ENCODE measurements at places on chromosomes 16 and 17.

- no peak for DNase-seq
Measured at GRCh38 chr17:66812571-66812970, 22.3 kb upstream of the CACNG5 start.

GRCh38 chr17:5898406-5898805, 171.8 kb upstream of the WSCD1 start:
- no peak for DNase-seq

- no peak for DNase-seq
Measured at GRCh38 chr16:677316-678190, 2.1 kb downstream of the RHBDL1 start.

DNA sequence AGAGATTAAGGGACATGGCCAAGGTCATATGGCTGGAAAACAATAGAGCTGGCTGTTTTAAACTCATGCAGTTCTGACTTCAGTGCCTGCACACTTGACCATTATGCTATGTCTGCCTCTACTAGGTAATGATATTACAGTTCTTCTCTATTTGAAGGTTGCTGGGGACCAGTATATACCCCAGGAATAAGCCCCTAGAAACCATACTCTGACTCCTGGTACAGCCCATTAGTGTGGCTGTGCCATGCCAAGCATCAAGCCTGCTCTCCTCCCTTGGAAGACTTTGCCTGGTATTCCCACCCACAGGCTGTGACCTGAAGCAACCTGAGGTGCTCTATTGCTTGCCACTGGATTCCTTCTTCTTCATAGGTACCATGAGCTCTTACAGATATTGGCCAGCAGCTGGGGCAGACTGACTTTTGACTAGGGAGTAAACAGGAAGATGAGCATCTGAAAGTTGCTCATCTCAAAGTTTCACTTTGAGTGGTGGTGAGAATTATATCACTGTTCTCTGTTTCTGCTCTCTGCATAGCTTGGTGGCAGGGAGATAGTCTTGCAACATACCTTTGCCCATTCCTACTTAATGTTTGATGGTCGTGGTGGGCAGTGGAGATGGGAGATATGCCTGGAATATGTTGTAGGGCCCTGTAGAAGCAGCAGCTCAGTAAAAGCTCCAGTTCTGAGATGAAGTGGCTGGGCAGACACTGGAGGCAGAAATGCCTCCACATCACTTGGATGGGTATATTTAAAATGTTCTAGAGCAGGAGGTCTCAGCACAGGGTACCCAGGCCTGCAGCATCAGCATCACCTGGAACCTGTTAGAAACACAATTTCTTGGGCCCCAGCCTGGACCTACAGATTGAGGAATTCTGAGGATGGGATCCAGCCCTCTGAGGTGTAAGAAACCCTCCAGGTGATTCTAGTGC, 274.7 kb downstream of the HS3ST4 start:
- DNase-seq, result no peak

GRCh38 chr16:67114793-67115192, 5.1 kb downstream of the PHAF1 start:
- no peak for DNase-seq

GRCh38 chr17:74962622-74963394, 9.8 kb downstream of the HID1 start:
- DNase-seq, result no peak

- DNase-seq, result no peak
Measured at GRCh38 chr16:68346892-68347480, 36.2 kb downstream of the PRMT7 start.

DNA sequence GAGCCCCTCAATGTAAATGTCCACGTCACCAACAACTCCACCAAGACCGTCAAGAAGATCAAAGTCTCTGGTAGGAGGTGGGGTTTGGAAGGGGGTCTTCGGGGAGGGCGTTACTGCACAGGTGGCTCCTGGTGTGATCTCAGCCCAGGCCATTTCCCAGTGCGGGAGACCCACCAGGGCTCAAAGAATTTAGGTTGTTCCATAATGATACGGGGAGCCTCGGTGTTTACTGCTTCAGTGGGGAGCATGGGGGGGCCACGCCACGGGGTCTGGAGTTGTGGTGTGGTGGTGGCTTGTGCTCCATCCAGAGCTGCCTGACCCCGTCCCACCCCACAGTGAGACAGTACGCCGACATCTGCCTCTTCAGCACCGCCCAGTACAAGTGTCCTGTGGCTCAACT, 7.8 kb downstream of the ARRB2 start:
- no peak for DNase-seq

GRCh38 chr16:1985466-1986150, 1.6 kb downstream of the GFER start:
- DNase-seq, result no peak

DNA sequence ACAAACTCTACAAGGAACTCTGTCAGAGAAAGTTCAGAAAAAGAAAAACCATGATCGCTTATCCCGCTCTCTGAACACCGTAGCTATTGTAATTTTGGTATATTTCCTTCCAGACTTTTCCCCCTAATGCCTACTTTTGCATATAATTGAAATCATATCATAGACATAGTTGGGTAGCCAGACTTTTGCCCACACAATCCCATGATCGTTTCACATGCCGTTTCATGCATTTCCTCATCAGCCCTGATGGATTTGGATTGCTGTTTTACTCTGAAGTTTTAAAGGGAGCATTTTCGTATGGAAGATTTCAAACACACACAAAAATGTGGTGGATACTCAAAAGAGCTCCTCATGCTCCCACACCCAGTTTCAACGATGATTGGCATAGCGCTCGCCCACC, 31.3 kb downstream of the COX4I1 start:
- no peak for DNase-seq

DNA sequence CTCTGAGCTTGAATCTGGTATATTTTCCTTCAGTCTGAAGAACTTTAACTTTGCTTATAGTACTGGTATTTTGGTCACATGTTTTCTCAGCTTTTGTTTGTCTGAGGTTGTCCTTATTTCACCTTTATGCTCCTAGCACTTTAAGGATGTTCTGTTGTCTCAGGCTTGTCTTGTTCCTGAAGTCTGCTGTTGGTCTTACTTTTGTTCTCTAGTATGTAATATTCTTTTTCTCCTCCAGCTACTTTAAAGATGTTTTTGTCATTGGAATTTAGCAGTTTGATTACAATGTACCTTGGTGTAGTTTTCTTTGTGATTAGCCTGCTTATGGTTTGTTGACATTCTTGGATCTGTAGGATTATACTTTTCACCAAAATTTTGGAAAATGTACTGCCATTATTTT, 23.6 kb downstream of the RPTOR start:
- DNase-seq, result peak; percentile 37

DNA sequence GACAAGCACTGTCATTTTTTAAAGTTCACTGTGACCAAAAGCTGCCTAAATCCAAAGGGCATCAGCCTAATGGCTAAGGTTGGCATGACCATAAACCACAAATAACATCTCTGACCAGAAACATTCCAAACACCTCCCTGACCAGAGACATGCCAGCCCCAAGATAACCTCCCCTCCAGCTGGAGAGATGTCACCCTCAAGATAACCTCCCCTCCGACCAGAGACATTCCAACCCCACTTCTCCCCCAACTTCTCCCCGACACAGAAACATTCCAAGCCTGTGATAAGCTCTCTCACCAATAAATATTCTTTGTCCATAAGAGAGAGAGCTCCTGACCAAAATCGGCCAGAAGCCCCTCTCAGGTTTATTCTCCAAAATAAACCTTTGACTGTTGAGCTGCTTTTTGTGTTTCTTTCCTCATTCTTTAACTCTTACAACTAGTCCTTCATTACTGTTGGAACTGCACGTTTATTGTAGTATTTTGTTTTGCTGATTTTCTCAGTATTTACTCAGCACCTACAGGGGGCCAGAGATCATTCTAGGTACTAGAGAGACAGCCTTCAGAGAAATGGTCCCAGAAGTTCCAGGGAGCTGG, 325.6 kb downstream of the SLC39A11 start:
- DNase-seq, result no peak

Measured in choroid plexus epithelial cell (primary cell).